Kidney tubule cell (primary cell): ENCODE measurements at places on chromosomes 2 and 18.

GRCh38 chr2:166888180-166888579, at the start of gene XIRP2:
TSS of gene XIRP2 (plus strand) at chr2:166888480. CDS start at chr2:166903483, 15,003 bp downstream.
- DNase-seq = no peak

DNA sequence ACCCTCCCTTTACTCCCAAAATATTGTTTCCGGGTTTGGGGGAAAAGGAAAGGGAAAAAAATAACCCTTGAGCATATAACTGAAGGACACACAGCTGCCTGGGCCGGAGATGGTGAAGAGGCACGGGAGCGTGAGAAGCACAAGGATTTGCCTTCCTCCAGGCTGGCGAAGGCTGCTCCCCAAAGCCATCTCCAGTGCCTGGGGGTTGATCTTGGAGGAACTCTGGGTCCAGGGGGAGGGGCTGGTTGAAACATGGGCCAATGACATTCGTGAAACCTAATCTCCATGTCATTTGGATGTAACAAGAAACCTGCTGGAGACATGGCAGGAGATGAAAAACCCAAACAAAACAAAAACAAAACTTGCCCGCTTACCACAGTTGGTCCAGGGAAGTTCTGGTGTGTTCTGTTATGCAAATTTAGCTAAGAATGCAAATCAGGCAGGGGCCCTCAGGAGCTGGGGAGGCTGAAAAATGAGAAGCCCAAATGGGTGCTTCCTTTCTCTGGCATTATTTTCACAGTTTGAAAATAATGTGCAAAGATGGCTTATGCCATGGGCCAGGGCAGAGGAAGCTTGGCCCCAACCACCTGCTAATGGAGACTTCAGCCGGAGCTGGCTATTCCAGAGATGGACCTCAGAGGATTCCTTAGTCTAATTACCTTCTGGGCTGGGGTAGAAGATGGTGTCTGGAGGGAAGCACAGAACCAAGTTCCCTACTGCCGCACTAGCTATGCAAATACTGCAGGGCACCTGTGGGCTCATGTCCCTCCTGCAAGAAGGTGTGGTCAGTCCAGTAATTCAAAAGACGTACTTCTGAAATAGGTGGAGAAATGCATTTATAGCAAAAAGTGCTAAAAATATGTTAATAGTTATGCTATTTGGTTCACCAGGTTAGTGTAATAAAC, 180.9 kb downstream of the BCL2 start:
- no peak for DNase-seq

DNA sequence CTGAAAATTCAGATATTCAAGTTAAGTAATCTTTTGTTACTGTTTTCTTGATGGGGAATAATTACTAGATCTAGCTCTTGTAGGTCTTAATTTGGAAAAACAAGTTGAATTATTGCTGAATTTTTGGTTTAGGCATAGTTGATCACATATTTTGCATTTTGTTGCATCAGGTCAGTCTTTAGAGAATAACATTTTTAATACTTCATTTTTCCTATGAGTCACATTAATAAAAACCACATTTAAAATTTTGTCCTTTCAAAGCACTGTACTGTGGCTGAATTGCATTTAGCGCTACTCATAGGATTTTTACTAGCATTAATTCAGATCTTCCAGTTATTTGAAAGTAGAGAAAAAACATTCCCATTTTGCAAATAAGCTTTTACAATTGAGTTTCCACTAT, 23.2 kb downstream of the MAP4K4 start:
- no peak for DNase-seq

DNA sequence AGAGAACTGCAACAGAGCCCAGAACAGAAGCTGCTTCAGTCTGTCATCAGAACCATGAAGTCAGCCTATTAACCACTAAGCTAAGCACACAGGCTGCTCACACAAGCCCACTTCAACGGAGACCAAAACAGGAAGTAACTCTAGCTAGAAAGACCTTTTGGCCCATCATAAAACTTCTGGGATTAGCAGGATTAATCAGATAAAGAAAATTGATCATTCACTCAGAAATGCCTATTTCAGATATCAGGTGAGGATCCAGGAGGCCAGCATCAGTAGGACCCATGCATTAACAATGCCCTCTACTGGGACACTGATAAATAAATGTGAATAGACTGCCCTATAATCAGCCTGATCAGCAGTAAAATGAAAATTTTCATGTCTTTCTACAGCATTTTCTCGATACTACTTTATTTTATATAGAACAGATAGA, 101.4 kb downstream of the WDPCP start:
- DNase-seq = no peak

GRCh38 chr18:78730546-78730945, 249.1 kb upstream of the SALL3 start:
- DNase-seq = no peak

- no peak for DNase-seq
These were observed 30.6 kb downstream of the SPTBN1 start for GRCh38 chr2:54486766-54487165.

- peak; percentile 72 for DNase-seq
These were observed 62.8 kb upstream of the NEUROD1 start for GRCh38 chr2:181742922-181743722.

DNA sequence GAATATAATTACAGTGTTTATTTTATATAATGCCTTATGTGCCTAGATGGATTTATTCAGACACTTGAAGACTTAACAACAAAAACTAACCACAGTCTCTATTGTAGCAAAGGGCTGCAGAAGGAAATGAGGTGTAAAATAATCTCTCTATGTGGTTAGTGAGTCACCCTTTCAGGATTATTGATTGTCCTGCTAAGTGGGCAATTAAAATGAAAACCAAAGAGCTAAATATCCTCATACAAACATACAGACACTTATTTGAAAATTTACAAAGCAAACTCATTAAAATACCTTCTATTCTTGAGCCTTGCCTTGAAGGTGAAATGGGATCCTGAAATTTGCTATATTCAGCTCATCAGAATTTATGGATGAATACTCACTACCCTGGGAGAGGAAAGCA, 27.7 kb upstream of the DCC start:
- peak; percentile 68 for DNase-seq

GRCh38 chr2:26526589-26526988, 48.7 kb upstream of the OTOF start:
- peak; percentile 30 for DNase-seq

DNA sequence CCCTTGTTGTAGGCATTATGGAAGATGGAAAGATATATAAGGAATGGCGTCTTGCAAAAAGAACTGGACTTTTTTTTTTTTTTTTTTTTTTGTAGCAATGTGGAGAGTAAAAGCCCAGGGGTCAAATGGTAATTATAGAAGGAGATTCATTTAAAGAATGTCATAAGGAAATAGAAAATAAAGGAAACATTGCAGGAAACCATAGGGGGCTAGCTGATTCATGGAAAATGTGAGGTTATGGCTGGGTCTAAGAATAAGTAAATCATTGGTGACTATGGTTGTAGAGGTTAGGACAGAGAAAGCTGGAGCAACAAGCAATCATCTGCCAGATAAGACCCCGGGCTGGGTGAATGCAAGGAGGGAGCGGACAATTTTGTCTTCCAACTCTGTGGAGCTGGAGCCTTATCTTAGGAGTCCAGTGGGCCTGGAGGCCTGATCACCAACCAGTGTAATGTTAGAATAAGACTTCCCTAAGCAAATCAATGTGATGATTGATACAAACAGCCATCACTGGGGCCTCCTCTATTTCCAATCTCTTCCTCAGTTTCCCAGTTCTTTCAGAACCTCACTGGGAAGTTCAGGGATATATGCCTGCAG, 201.2 kb upstream of the TNP1 start:
- peak; percentile 32 for DNase-seq

- no peak for DNase-seq
These were observed 26.6 kb downstream of the LRRFIP1 start for GRCh38 chr2:237653776-237654558.

- DNase-seq = no peak
These were observed 227.7 kb upstream of the STK17B start for GRCh38 chr2:196399096-196399495.

GRCh38 chr2:67002618-67003371, 394.3 kb upstream of the ETAA1 start:
- no peak for DNase-seq

- peak; percentile 94 for DNase-seq
These were observed 9.5 kb downstream of the HS1BP3 start for GRCh38 chr2:20641123-20641985.

DNA sequence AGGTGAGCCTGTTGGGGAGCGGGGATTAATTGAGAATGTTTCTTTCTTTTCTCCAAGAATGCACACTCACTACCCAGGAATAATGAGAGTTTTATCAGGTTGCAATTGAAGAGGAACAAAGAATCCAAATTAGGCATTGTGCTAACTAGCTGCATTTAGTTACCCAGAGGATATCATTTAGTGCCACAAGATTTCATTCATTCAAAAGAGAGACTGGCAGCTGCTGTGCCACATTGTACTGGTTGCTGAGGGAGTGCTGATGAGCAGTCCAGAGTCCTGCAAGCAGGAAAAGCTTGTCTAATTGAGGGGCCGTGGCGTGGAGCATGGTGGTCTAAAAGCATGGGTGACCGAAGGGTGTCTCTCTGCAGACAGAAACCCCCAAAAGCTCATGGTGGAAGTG, 97.6 kb downstream of the CTAGE1 start:
- DNase-seq = no peak

- DNase-seq = no peak
These were observed 24.8 kb upstream of the GBX2 start for GRCh38 chr2:236193026-236193425.

GRCh38 chr18:4134700-4135099, 320.4 kb downstream of the DLGAP1 start:
- DNase-seq = no peak

- DNase-seq = no peak
These were observed 75.9 kb upstream of the TMEM18 start for GRCh38 chr2:753123-753522.

DNA sequence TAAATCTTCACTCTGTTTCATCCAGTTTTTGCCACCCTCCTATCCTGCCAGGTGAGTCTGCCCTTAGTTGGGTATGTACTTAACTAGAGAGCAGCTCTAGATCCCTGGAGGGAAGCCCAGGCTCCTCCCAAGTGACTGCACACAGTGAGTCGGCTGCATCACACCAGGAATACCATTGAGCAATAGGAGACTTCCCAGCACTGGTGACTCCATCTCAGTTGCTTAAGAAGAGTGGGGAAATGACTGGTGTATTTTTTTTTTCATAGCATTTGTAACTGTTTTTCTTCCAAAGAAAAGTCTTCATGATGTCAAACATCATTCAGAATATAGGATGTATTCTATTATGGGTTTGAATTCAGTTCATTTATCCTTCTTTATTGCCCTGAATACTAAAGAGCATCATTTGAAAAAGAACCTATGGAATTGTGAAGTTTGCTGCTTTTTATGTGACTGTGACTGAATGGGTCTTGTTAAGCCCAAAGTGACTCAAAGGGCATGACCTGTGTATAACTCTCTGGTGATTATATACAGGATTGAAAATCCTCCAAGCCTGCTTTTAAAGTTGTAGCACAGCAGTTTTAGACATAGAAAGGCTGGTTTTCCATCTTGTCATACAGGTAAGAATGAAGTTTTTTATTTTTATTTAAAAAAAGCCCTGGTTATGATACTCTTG, 84.3 kb downstream of the MAP3K20 start:
- DNase-seq = peak; percentile 93

DNA sequence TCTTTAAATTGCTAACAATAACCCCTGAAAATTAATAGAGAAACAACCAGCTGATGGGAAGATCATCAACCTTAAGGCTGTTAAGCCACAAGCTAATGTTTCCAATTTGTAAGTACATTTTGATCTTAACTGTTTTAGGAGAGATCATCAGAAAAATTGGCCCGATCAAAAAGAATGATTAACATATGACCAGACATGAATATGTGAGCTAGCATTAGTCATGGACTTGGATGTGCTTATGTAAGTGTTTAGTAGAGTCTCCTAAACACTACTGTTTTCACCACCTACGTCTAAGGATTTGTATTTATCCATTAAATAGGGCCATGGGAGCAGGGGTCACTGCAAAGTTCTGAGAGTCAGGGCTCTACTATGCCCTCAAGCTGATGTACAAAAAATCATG, 4.3 kb downstream of the LMAN1 start:
- peak; percentile 33 for DNase-seq

GRCh38 chr2:137287913-137288639, 522.7 kb downstream of the THSD7B start:
- no peak for DNase-seq

- peak; percentile 63 for DNase-seq
These were observed 34.5 kb downstream of the NEURL3 start for GRCh38 chr2:96470636-96471035.

DNA sequence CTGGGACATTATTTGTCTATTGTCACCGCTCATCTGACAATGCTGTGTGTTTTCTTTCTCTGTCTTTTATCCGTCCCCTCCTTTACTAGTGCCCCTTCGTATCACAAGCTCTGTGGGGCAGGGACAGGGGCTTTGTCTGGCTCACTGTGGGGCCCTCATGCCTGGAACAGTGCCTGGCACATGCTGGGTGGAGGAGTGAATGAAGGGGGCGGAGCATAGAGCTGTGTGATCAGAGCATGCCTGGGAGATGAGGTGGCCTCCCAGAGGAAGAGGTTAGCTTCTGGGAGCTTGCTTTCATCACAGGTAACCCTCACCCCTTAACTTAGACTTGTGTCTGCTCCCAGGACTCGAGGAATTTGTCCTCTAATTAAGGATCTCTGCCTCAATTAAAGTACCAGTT, 16.4 kb downstream of the MTCL1 start:
- DNase-seq = peak; percentile 81

- DNase-seq = no peak
These were observed 109.9 kb downstream of the LYPD6B start for GRCh38 chr2:149148194-149149006.

- DNase-seq = peak; percentile 62
These were observed 66.6 kb upstream of the ODC1 start for GRCh38 chr2:10514743-10515142.

- no peak for DNase-seq
These were observed 219.9 kb upstream of the FBXO11 start for GRCh38 chr2:48126162-48126561.

GRCh38 chr2:217162533-217162932, 302.7 kb upstream of the TNP1 start:
- peak; percentile 45 for DNase-seq

DNA sequence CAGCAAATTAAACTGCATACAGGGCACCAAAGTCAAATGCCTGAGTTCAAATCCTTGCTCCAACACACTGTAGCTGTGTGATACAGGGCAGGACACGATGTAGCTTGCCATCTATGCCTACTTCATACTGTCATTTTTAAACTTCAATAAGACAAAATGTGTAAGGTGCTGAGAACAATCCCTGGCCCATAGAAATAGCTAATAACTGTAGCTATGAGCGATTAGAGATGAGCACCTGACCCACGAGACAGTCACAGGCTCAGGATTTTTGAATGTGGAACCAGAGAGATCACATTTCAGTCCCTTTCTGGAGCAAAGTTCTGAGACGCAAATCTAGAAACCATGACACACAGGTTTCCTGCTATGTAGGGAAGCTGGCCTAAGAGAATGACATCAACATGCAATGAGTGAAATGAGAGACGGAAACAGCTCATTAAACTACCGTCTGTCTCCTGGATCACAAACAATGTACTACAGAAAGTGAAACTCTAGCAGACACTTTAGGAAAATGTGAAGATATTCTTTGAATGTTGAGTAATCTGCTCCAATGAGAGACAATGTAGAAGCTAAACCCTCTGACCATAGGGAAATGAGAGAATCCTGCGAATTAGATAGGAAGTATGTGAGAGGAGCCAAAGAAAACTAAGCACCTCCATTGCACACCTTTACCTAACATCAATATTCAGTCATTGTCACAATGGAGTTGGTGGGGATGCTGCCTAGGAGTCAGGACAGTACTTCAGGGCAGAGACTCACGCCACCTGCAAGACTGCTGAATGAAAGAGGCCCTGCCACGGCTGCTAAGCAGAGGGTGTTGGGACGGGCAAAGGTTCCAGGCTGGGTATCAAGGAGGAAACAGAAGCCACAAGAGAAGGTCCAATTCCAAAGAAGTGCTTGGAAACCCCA, 25.5 kb downstream of the B4GALT6 start:
- DNase-seq = peak; percentile 76
